Trophoblast cell (in vitro differentiated cells and primary cell): ENCODE measurements at places on chromosomes 12 and 14.

- DNase-seq = no peak
Measured at GRCh38 chr14:85520581-85520980, 9.4 kb upstream of the FLRT2 start.

DNA sequence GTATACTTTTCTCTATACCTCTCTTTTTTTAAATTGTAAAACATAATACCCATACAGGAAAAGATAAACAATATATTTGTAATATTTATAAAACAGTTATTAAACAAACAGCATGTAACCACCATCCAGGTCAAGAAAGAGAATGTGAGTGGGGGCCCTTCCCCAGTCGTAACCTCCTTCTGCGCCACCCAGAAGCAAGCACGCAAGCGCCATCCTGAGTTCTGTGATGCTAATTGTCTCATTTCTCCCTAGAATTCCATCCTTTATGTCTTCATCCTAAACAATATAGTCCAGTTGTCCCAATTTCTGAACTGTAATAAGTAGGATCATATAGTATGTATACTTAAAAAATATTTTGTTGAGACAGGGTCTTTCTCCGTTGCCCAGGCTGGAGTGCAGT lies 129.5 kb downstream of the EXOC5 start:
- DNase-seq = no peak

DNA sequence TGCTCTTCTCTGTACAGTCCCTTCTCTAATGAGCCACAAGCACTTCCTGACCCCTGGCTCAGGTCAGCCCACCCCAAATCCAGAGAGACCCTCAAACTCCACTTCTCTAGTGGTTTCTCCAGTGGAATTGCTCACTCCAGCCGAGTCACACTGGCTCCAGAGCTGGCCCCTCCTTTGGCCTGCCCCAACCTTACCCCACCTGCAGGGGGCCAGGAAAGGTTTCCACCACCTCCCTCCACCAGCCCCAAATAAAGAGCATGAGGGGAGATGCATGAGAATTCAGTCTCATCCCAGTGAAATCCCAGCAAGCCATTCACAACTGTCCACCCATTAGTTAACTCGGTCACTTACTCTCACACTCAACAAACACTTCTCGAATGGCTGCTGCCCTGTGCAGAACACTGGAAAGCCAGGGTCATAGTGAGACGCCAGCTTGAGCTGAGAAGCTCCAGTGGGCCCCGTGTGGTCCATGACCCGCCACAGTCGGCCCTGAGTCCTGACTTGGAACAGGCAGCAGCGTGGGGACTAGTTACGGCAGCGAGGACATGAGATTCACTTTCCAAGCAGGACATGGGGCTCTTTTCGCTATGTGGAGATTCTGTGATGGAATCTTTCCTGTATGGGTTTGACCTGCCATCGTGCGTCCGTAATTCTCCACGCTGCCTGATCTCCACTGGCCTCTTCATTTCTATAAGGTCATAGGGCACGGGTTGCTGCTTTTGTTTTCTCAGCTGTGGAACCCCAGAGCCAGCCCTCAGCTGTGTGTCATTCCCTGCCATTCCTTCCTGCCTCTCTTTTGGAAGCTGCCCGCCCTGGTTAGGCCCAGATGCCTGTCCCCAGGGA lies 44.2 kb downstream of the SLC6A12 start:
- DNase-seq = no peak

- no peak for DNase-seq
Measured at GRCh38 chr14:29743531-29743930, 184.1 kb downstream of the PRKD1 start.

DNA sequence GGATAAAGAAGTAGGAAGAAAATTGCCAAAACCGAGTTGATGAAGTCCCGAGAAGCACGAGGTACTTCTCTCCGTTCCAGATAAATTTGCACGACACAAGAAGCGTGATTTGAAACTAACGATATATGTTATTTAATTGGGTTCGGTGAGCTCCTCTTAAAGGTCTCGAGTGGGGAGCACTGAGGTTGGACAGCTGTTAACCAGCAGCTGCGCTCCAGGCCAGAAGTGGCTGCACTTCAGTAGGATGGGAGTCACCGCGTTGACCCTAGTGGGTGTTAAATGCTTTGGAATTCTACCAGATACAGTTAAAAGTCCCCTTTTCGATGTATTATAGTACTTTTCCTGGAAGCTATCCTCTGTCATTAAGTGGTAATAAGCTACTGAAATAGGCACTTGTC lies 953 bp upstream of the DCAF5 start:
- no peak for DNase-seq

DNA sequence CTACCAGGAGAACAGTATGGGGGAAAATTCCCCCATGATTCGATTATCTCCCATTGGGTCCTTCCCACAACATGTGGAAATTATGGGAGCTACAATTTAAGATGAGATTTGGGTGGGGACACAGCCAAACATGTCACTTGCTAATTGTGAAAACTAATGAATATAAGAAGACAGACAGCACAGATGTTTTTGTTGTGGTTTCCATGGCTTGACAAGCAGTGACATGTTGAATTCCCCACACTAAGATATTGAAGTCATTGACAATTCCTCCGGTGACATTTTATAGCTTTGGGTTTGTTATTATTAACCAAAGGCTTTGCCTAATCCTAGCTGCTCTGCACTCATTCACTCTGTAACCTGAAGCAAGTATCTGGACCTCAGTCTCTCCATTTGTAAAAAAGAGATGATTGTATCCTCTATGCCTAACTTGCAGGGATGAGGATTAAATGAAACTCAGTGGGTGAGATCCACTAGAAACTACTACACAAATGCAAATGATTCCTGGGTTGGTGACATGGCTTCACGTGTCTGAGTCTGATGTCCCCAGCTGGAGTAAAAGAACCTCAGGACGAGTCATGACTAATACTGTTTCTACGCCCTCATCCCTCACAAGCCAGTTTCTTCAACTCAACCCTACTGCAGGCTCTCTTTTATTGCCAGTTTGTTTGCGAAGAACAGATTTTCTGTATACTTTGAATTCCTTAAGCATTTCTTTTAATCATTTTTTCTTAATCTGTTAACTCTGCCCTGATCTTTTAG lies 71.6 kb downstream of the ASCL1 start:
- peak; percentile 75 for DNase-seq

DNA sequence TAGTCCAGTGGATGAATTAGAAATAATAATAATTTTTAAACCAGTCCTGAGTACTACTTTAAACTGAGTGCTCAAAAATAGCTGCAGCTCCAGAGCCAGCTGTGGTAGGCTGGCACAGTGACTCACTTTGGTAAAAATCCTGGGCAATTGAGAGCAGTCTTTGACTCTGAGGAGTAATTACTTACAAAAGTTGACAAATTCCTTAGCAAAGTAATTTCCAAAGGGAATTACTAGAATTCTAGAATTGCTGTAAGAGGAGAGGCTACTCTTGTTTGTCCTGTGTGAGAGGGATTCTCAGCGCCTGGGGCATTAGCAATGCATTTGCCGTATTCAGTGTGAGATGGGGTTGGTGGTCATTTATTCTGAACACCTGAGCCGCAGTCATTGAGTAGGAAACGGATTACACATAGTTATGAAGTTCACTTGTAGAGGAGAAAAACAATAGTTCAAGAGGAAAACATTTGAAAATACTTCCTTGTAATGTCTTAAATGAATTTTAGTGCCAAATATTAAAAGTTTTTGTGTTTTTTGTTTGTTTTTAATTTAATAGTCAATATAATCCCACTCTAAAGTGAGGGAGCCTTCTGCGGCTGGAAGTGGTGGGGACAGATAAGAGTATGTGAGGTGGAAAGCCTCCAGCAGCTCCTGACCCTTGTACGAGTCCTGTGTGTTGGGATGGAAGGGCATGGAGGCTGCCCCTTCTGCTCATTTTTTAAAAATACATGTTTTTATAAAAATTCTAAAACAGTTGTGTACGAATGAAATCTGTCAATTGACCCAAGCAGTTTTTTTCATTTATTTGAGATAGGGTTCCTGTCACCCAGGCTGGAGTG lies 41.9 kb downstream of the EID3 start:
- DNase-seq = peak; percentile 84

- DNase-seq = peak; percentile 17
Measured at GRCh38 chr12:72282721-72283120, 10.6 kb downstream of the TRHDE start.

DNA sequence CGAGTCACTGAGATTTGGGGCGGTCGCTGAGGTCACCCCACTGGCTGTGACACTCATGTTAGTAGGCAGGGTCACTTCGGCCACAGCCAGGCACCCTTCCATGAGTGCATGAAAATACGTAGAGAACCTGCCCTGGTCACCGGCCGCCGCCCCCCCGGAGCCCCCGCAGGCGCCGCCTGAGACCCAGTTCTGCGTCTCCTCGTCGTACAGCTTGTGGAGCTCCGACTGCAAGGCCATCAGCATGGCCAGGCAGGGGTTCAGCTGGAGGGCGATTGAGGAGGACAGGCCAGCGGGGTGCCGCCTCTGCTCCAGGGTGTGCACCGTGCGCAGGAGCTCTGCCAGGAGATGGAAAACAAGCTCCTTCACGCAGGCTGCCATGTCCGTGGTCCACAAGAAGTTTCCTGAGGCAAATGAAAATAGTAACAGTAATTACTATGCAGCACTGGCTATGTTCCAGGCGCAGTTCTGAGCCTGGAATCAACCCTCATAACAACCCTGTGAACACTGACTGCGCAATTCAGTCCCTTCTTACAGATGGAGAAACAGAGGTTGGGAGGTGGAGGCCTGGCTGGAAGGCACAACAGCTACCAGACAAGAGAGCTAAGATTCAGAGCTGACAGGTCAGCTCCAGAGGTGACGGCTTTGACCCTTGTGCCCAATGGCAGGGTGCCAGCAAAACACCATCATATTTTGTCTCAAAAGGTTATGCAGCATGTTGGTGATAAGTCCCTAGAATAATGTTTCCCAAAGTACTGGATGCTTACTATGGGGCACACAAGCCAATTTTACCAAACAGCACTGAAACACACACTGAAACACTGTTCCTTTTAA lies 59.9 kb downstream of the TRAFD1 start:
- DNase-seq = no peak

DNA sequence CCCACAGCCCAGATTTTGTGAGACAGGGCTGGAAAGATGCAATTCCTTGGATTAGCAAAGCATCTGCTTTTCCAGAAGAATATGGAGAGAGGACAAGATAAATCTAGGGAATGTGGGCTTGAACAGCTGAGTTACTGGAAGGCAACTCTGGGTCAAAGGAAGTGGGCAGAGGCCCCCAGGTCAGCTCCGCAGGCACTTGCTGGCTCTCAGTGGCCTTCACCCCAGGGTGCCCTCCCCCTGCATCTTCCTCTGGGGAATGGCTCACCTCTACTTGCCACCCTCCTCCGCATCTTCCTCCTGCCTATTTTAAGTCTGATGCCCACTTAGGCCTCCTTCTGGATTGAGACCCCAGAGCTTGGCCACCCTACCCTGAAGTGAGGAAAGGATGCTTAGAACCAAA lies 10.5 kb upstream of the PNMA1 start:
- DNase-seq = no peak

GRCh38 chr12:54429014-54429471 lies 10.0 kb upstream of the ITGA5 start:
- DNase-seq = peak; percentile 40

DNA sequence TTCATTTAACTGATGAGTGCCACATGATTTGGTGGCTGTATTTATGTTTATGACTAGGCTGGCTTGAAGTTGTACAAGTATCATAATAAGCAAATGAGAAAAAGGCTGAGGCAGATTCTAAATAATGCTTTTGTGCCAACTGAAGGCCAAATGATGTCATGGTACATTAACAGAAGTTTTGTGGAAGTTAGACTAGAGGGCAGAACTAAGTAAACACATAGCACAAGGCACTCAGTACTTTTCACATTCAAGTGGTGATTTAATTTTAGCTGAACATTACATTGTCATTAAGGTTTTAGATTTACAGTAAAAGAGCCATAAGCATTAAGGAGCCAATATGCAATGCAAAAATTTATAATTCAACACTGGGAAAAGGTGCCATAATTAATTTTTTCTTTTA lies 21.1 kb downstream of the PPP1CC start:
- no peak for DNase-seq

- DNase-seq = no peak
Measured at GRCh38 chr14:89801136-89801535, 153.4 kb downstream of the EFCAB11 start.

GRCh38 chr14:79144896-79145295 lies 974.7 kb downstream of the NRXN3 start:
- DNase-seq = no peak

DNA sequence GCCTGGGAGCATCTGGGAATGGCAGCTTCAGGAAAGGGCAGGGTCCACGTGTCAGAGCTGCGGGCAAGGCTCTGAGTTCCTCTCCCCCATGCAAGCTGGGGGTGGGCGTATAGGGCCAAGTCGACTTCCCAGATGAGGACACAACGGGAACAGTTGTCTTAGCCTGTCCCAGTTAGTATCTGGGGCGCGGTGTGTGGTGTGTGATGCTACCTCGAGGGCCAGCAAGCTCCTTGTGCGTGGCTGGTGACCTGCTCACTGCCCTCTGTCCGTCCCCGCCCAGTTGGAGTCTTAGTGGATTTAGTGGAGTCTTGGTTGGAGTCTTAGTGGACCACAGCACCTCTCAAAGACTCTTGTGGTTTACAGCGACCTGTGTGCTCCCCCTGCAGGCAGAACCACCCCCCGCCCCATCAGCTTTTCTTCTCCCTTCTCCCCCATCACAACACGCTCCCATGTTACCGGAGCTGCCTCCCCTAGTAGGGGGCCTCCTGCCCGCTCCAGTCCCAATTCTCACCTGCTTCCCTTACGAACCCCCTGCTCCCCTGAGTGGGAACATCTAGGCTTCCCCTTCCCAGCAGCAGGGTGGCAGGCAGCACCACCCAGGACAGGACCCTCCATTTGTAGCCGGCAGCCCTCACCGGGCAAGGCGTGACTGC lies 8.7 kb downstream of the ASPG start:
- no peak for DNase-seq

DNA sequence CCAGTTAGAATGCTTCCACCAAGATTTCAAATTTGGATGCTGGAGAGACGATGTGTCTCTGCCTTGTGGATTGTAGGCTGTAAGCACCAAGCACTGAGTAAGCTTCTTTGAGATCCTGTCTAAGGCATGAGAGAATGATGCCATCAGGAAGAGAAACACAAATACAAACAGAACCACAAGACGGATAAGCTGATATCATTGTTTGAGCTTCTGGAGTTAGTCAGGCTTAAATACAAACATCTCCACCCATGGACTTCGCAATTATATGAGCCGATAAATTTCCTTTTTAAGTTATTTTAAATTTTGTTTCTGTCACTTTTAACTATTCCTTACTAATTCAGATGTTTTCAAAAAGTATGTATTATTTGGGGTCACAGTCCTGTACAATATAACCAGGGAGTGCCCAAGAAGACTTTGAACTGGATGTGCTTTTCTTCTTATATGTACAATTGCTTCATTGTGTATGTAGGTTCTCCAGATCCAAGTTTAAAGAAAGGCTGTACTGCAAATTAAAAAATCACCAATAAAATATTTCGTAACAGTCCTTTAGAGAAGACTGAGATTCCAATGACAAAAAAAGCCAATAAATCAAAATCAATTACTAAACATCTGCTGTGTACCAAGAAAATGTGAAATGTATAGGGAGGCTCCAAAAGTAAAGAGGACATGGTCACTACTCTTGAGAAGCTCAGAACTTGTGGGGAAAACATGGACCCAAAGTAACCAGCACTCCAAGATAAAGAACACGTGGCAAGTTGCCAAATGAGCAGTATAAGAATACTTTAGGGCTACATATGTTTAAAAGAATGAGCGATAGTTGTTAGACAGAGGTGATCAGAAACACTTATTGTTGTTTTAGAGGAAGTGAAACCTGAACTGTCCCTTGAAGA lies 274.1 kb downstream of the ADAMTS20 start:
- DNase-seq = no peak

- no peak for DNase-seq
Measured at GRCh38 chr14:37469650-37470049, 125.4 kb downstream of the FOXA1 start.
